ENCODE measurements at places on chromosomes 11 and 22.

DNA sequence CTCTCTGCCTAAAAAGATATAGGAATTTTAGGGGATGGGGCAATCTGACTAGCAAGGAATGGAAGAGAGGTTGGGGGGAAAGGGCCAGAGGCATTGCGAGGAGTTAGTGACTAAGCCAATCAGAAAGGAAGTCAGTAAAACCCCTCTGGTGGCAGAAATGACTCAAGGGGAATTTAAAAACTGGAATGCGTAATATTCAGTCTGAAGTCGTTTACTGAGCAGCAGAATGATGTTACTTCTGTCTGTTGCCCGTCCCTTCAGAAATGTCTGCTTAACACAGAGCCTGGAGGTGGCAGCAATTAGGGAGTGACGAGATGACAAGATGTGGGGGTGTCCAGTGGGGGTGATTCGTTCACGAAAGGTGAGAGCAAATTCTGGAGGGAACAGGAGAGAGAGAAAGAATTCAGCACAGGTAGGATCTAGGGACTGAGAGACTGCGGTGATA lies 107.7 kb upstream of the CLMP start:
- no peak for DNase-seq

- no peak for DNase-seq
These were observed 852 bp downstream of the TRAF6 start for GRCh38 chr11:36509201-36509639.

GRCh38 chr11:114281388-114281956 lies 14.7 kb upstream of the NNMT start:
- DNase-seq, result no peak

DNA sequence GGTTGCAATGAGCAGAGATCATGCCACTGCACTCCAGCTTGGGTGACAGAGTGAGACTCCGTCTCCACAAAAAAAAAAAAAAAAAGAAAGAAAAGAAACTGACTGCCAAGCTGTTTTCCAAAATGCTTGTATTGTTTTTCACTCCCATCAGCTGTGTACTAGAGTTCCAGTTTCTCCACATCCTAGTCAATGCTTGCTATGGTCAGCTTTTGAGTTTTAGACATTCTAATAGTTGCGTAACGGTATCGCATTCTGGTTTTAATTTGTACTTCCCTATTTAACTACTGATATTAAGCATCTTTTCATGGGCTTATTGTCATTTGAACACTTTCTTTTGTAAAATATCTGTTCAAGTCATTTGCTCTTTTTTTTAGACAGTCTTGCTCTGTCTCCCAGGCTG lies 55.7 kb downstream of the TSPAN18 start:
- no peak for DNase-seq

DNA sequence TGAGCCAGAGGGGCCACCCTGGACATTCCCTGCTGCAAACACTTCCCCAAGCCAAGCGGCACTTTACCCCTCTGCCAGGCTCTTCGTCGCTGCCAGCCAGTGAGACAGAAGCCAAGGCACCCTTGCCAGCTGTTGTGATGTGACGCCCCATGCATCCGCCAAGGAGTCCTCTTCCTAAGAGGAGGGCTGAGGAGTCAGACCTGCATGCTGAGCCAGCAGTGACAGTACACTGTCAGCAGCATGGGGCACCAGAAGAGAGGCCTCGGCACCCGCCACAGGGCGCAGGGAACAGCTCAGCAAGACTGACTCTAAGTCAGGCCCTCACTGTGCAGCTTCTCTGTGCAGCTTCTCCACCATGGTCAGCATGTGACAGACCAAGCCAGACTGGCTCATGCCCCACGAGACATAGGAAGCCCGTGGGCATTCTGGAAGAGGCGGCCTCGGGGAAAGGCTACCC lies 26.4 kb downstream of the VPS37C start:
- DNase-seq, result no peak
